ENCODE measurements at places on chromosomes 11 and 22.

DNA sequence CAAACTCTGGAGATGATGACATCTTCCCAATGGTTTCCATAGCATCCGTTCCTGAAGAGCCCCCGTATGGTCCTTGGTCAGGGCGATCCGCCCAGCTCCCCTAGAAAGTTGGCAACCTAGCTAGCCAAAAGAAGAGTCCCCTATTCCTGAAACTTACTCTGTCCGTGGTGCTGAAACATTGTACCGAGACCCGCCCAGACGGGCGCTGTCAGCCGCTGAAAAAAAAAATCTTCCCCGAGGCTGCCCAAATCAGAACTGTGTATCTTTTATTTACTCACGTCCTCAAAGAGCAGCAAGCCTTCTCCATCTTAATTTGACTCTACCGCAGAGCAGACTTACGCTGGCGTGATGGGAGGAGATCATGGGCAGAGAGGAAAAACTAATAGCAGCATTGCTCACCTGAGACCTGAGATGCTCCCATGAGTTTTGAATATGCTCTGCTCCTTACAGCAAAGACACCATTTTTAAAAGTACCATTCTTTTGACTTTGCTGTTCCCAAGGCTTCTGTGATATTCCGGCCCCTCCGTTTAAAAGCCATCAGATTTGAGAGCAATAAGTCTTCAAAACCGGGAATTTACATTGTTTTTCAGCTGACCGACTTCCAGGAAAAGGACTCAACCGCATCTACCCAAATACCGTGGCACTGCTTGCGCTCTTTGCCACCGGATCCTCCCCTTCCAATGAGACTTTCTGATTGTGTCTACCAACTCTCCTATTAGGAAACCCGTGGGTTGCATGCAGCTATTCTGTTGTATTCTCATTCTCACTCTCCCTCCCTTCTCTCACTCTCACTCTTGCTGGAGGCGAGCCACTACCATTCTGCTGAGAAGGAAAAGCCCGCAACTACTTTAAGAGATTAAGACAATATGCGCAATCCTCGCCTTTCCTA is at the start of gene SLC17A6:
SLC17A6 (plus strand) TSS at position 786 of the 890 bp plus-strand sequence. CDS start 153 bp downstream, outside the sequence.
- DNase-seq = no peak

GRCh38 chr22:24176630-24177029 is 4.7 kb upstream of the SUSD2 start:
- DNase-seq = no peak

GRCh38 chr22:37684803-37685615 is 1.1 kb upstream of the NOL12 start:
- DNase-seq = no peak

DNA sequence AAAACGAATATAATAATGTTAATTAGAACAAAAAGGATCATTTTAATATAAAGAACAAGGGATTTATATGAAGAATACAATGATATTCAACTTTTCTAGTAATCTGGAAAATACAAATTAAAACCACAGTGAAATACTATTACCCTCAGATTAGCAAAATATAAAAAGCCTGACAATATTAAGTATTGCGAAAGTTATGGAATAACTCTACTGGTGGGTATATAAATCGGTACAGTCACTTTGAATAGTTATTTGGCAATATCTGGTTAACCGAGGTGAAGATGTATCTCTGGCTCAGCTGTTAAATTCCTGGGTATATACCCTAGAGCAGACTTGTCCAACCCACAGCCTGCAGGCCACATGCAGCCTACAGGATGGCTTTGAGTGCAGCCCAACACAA is 118.8 kb downstream of the ATM start:
- DNase-seq = no peak

GRCh38 chr11:64556044-64556720 is 34.8 kb upstream of the SLC22A12 start:
- DNase-seq = no peak

GRCh38 chr11:1288426-1289151 is 20.8 kb downstream of the TOLLIP start:
- no peak for DNase-seq

- DNase-seq = peak; percentile 65
These were observed 669 bp downstream of the MICAL3 start for GRCh38 chr22:18023509-18024275.

GRCh38 chr11:126755526-126755925 is 245.0 kb downstream of the KIRREL3 start:
- DNase-seq = no peak

DNA sequence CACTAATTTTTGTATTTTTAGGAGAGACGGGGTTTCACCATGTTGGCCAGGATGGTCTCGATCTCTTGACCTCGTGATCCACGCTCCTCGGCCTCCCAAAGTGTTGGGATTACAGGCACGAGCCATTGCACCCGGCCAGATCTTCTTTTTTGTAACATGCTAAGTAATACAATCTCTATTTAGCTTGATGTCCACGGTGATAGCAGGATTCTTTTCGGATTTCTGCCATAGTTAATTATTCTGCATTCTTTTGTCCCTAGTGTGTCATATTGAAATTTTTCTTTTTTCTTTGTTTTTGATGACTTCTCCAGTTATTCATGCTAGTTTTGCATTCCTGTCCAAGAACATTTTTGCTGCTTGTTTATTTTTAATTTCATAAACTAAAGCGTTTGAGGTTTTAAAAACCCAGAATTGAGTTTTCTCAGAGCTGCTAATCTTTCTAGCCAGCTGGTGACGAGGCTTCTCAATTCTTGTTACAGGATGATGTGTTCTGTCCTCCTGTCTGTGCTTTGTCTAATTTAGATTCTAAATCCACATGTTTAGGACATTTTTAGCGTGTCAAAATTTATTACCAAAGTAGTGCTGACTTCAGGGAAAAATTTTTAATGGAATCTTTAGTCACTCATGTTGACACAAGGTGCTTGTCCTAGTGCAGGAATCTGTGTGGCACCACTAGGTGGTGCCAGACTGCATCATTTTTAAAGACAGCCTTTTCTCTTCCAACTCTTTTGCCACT is 21.8 kb downstream of the NF2 start:
- no peak for DNase-seq

- DNase-seq = peak; percentile 96
These were observed at the start of gene POLDIP3 for GRCh38 chr22:42614312-42615091. Gene POLDIP3 (minus strand): TSS chr22:42614883. CDS start chr22:42614857, 26 bp downstream.

- DNase-seq = peak; percentile 44
These were observed 50.9 kb upstream of the CDON start for GRCh38 chr11:126113515-126113957.

DNA sequence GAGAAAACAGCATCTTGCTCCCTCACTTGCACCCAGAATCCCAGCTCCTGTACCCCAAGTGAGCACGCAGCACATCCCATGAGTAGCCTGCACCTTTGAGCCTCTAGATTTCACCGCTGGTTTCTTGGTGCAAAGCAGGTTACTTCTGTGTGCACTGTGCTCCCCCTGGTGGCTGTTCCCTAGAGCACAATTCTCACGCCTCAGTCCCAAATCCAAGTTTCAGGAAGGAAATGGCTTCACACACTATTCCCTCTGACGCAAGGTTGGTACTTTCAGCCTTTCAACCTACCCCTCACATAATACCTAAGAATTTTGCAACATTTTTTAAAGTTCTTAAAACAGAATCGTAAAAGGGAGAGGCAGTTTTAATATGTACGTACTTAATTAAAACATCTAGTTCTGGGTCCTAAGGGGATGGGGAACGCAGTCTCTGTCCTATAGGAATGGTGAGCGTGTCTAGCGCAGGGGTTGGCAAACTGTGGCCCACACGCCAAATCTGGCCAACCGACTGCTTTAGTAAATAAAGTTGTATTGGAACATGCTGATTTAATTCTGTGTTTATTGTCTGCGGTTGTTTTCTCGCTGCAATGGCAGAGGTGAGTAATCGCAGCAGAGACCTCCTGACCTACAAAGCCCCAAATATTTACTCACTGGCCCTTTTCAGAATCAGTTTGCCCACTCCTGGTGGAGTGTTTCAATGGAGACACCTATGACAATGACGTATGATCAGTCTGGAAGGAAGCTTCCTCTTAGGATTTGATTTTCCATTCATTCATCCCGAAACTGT is 27.5 kb downstream of the DHCR7 start:
- DNase-seq = peak; percentile 56
